Effector CD4-positive, alpha-beta T cell (primary cell): ENCODE measurements at places on chromosomes 12 and 14.

- no peak for DNase-seq
These were observed 467 bp upstream of the ANHX start for GRCh38 chr12:133236144-133236543.

DNA sequence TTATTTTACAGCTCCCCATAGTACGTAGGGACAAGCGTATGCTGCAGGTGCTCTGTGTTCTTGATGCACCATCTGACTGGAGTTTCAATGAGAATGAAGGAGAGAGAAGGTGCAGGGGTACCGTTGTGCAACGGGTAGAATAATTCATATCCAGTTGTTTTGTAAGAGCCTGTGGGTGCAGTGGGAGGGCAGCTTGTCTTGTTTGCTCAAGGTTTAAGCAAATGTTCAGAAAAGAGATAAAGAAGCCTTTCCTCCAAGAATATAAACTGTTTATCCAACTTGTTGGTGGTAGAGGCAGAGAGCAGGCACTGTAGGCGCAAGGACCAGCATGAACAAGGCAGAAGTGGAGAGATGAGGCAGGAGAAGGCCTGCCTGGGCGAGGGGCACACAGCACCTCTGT lies 64.2 kb downstream of the ADCK1 start:
- no peak for DNase-seq

- DNase-seq: no peak
These were observed 147.8 kb downstream of the PIWIL1 start for GRCh38 chr12:130485291-130486145.

DNA sequence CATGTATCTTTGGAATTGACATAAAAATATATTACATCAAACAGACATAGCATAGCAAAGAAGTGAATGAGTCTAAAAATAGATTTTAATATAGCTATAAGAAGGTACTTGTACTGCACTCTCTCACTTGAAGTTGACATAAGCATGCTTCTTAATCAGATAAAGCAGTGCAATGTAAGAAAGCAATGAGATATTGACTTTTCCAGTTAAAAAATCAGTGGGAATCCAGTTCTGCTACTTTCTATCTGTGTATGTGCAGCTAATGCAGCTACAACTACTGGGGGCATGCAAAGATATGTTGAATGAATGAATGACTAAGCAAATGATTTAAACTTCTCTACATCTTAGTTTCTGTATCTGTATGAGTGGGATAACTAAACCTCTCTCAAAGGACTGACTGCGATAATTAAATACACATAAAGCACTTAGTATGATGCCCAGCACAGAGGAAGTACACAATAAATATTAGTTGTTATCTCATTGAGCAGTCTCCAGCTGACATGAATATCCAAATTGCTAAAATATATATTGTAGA lies 10.3 kb downstream of the WASHC3 start:
- DNase-seq: no peak

DNA sequence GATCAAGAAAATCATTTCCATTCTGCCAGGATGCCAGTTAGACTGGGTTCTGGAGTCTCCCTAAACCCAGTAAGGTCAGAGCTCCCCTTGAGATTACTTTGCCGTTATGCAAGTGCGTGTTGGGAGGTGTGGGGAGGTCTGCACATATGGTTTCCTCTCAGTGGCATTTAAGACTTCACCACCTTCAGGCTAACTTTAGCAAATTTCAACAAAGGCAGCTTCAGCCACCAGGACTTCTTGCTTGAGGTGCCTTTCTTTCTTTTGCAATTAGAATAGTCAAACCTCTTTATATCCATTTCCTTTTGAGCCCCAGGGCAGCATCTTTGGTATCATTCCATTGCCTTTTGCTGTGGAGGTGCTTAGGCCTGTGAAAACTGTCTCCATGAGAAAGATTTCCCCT lies 117.2 kb upstream of the CCND2 start:
- no peak for DNase-seq

DNA sequence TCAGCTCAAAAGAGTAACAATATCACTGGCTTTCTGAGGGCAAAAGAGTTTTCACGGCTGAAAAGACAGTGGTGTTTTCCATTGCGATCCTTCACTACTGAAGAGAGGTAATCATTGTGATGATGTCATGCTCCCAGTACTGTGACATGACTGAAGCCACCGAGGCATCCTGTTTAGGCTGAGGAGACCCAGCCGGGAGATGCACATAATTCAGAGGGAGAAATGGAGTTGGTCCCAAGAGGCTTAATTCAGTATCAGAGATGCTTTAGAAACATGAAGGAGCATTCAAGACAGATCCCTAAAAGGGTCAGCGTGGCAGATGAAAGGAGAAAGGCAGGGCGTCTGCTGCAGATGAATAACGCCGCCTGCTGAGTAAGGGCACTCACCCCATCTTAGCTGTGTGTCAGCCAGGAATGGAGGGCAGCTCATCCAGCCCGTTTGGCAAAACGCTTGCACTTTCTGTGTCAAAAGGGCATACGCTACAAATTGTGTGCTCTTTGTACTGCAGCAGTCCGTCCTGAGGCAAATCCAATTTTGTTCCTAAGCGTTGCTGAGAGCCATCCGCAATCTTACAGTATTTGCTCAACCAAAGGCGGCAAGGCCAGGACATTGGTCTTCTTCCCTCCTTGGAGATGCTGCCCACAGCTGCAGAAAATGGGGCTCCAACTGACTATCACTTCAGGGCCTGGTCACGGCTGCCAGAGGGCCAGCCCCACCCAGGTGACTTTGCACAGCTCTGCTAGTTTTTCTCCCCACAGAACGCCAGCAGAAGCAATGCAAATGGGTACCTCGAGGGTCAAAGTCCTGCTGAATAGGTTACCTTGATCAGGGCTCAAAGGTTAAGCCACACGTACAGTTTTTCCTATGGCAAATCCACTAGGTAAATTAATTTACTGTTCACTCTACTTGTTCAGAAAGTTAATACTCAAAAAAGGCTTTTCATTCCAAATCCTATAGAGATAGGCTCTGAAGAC lies 23.5 kb downstream of the CCDC92 start:
- no peak for DNase-seq

- no peak for DNase-seq
These were observed 203.0 kb downstream of the RBM19 start for GRCh38 chr12:113762882-113763816.

GRCh38 chr12:13719986-13720385 lies 261.4 kb downstream of the GRIN2B start:
- no peak for DNase-seq

DNA sequence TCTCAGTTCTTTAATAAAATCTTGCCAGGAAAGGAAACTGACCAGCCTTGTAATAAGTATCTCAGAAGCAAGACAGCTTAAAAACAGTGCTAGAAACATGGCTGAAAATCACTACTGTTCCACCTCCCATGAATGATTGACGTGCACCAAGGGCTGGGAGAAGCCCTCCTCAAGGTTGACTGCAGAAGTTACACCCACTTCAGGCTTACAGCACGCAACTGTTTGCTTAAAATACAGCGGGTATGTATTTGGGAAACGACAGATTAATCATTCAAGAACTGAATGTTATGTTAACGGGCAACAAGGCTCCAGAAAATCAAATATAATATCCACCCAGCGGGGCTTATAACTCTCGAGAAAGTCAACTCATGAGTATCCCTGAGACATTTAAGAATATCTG lies 22.1 kb downstream of the PRKD1 start:
- no peak for DNase-seq

DNA sequence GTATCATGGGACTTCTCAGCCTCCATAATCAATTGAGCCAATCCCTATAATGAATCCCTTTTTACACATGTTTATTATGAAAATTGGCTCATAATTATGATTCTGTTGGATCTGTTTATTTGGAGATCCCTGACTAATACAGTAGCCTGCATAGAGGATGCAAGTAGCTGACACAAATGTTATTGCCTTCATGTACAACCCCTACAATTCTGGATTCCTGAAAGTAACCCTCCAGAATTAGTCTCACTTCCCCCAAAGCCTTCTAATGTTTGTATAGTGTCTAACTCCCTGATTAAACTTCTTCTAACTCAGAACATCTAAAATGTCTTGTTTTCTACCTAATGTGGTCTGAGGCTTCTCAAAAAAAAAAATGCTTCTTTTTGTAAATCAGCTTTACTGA lies 6.6 kb upstream of the SMIM10L1 start:
- DNase-seq: no peak
